ENCODE measurements at places on chromosomes 5 and 9. TPM values are rescaled to one million over a fixed set of nuclear protein-coding genes. Genes with fewer than 3 reads are reported as not detected.

Gene NUTM2G
- not detected for polyA plus RNA-seq

Gene RNF208
- 7.2 TPM for polyA plus RNA-seq

Gene COL23A1
- 1.6 TPM for polyA plus RNA-seq

Gene FOXE1
- not detected for polyA plus RNA-seq

Gene CDO1
- polyA plus RNA-seq = 1.1 TPM

Gene SLC6A7
- 7.1 TPM for polyA plus RNA-seq

Gene PROB1
- polyA plus RNA-seq = 0.45 TPM

- no peak for DNase-seq
These were observed 39.4 kb downstream of the KDM3B start for GRCh38 chr5:138391859-138392386.

GRCh38 chr9:87179553-87180340, 232.4 kb upstream of the GAS1 start:
- no peak for DNase-seq

DNA sequence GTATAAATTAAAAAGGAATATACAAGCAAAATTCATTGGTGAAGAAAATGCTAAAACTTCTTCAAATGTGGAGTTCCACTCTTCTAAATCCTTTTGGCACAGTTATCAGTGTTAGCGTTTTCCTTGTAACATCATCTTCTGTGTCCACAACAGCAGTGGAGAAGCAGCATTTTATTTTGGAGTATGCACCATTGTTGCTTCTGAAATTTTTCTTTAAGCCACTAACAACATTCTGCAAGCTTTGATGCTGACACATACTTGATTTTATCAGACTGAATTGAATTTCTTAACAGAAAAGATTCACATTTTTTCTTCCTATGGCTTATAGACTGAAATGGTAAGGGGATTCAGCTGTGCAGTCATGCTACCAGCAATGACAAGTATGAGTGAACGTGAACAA, 60.8 kb upstream of the PTGER4 start:
- DNase-seq = no peak

GRCh38 chr5:157382996-157383800, 76.8 kb upstream of the NIPAL4 start:
- DNase-seq = no peak

DNA sequence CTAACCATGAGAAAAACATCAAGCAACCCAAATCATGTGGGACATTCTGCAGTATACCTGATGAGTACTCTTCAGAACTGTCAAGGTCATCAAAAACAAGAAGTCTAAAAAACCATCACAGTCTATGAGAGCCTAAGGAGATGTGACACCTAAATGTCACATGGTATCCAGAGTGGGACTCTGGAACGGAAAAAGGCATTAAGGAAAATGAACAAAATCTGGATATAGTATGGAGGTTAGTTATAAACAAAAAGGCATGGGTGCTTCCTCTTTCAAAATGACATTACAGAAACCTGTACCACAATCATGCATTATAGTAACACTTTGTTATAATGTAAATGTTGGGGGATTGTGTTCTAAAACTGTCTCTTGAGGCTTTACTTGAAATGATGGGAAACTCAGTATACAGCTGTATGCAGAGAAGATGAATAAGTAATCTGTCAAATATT, 47.4 kb downstream of the PRKACG start:
- no peak for DNase-seq

DNA sequence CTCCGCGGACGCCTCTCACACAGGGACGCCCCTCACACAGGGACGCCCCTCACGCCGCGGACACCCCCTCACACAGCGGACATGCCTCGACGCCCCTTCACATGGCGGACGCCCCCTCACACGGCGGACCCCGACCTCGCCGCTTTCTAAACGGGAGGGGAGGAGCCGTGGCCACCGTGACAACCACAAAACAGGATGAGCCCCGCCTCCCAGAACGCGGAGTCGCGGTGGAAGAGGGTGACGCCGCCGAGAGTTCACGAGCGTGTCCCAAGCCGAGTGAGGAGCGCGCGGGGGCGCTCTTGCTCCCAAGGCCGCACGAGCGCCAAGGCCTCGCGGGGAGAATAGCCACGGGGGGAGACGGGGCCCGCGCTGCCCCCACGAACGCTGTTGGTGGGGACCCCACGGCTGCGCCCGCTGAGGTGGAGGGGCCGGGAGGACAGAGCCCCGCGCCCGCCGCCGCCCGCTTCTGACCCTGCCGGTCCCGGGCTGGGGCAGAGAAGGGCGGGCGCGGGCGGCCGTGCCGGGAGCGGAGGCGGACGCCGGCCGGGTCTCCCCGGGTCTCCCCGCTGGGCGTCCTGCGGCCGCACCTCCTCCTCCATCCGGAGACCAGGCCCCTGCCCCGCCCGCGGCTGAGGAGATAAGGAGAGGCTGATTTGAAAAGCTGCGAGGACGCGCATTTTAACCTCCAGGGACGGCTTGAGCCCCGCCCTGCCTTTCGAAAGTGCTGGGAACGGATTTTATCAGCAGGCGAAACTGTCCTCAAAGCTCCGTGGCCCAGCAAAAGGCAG, 3.9 kb upstream of the NKD2 start:
- peak; percentile 89 for DNase-seq

DNA sequence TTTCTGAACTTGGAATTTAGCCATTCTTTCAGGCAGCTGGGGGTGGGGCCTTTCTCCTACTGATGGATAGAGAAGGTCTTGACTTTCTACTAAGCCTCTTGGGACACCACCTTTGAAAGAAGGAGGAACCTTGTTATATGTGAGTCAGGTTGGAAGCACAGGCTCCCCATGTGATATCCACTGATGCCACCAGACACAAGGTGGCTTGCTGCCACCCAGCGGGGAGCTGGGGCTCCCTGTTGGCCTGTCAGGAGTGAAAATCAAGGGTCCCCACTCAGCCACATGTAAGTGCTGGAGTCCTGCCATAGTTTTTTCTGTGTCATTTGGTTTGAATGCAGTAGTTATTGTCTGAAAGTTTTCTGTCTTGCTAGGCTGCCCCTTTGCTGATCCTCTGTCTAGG, 252.4 kb upstream of the NFIL3 start:
- DNase-seq = peak; percentile 11

DNA sequence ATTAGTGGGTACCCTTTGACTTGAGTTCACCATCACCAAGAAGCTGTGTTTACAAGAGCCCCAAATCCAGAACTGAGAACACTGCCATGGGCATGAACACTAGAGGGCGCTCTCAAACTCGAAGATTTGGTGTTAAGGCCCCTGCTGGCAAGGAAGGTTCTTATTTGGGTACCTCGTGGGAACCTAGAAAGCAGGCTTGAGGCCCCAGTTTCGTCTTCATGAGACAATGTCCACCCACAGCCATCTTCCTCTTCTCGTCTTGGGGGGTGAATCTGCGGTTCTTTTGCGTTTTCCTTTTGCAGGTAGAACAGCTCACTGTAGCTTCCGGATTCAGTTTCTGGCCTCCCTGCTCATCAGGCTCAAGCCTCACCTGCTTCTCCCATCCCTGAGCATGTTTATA, 184.0 kb downstream of the SEMA5A start:
- DNase-seq = peak; percentile 82

DNA sequence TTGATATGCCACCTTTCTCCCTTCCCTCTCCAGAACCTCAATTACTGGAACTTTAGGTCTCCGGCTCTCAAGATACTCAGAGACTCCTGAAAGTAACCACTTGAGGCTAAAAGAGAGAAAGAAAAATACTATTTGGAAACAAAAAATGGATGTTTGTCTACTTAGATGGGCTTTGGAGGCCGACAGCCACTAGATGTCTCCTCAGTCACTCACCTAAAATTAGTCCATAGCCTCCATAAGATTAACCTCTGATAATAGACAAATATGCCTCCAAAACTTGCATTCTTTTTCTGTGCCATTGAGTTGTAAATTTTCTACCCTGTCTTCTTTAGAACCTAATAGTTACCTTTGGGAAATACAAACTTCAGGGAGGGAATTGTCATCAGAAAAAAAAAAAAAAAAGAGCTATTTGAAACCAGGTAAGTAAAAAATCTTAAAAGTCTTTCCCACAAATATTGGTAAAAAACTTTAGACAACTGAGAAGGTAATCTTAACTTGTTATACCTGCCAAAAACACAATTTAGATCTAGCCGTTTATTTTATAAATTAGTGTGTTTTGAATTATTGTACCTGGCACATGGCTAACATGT, 11.2 kb upstream of the PCDH1 start:
- DNase-seq = no peak

- DNase-seq = peak; percentile 28
These were observed 5.9 kb downstream of the PDLIM7 start for GRCh38 chr5:177491429-177491945.

DNA sequence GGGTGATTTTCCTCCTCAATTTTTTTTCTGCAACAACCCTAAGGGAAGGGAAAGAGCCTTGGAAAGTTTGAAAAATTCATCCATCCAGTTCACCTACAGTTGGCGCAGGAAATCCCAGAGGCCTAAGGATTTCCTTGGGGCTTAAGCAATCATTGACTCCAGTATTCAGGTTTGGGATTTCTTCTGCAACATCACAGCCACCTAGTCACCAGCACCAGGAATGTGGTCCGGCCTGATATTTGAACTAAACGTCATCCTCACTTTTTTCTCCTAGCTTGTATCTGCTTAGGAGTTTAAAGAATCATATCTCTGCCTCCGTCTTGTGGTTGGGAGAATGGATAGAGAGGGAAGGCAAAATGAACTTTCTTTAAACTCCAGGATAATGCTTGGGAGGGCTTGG, 20.2 kb upstream of the TLE4 start:
- no peak for DNase-seq

GRCh38 chr9:103991698-103992097, 102.4 kb upstream of the SMC2 start:
- DNase-seq = no peak

DNA sequence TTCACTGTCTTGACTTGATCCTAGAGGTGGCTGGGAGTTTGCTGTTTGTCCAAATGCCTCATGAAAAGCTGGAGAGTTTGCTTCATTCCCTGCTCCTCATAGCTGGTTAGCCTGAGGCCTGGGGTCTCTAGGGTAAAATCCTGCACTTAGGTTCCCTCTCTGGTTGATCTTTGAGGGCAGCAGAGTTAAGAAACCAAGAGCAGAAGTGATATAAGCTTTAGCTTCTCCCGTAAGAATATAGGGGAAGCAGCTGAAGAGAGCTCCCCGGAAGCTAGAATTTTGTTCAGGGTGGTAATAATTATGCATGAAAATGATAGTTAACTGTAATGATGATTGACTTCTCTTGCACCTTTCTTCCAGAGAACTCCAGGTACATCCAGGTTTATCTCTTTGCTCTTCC, 1.4 kb downstream of the FAM53C start:
- no peak for DNase-seq

DNA sequence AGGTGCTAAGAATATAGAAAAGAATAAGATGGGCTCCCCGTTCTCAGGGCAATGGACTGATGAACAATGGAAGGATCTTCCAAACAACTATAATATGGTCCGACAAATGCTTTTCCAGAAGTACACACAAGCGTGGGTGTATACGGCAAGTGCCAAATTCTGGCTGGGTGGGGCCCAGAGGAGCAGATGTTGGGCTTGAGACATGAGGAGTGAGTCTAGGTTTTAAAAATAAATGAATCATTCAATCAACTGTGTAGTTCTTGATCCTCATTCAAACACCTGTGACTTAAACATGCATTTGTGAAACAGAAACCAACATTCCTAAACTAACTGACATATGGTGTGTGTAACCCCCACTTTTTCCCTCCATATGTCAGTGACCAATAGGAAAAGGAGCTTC, 47.9 kb downstream of the MFAP3 start:
- DNase-seq = no peak
